ENCODE measurements at places on chromosomes 6 and 20.

DNA sequence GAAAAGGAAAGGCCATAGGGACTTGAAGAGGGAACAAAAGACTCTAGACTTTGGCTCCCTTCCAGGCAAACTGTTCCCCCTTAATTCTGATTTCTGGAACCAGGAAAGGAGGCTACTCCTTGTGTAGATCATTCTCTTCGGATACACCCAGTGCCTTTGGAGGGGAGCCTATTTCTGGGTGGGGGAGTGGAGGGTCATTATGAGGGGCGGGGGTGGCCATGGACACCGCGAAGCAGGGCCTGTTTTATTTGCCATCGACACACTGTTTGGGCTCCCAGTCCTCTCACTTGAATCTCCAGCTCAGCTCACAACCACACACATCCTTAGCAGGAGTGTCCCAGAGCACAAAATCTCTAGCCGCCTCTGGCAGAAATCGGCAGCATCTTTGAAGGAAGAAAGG, 132.3 kb downstream of the PXDC1 start:
- DNase-seq, result no peak

DNA sequence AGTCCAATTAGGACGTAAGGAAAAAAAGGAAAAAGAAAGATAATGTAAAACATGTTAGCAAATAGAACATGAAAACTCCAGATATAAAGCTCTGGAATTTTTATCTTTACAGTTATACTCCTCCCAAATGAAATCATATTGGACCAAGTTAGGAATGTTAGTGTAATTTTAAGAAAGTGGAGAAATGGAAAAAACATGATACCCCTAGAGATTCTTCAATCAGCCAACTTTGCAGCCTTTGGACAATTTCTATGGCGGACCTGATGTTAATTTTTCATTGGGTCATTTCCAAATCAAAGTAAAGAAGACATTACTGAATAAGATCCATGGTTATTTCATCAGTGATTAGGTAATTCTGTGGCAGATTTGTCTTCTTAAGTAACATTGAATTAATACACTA, 748.7 kb downstream of the RFPL4B start:
- DNase-seq, result no peak

GRCh38 chr6:112979830-112980229, 632.7 kb downstream of the RFPL4B start:
- DNase-seq, result no peak

DNA sequence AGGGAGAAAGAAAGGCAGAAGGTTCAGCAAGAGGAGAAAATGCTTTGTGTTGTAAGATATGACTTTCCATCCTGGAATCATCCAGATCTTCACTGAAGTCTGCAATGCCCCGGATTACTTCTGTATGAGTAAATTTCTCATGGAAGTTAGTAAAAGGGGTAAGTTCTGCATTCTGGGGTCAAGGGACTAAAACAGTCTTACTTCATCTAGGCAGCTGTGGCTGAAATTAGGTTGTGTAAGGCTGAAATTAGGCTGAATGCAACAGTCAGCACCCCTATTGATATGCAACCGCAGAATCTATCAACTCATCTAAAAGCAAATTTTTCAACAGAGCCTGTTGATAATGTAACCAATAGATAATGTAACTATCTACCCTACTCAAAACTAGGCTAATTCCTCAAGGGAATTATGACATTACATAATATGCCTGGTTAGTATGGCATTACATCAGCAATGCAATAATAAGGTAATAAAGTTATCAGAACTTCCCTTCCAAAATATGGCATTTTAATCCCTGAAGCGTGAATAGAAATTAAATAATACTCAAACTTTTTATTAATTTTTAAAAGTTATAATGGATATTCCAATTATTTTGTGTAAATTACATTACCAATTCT, 671.7 kb upstream of the CITED2 start:
- DNase-seq, result no peak

- no peak for DNase-seq
Measured at GRCh38 chr6:161137839-161138542, 135.9 kb downstream of the AGPAT4 start.

GRCh38 chr6:49004801-49005200, 458.3 kb downstream of the MMUT start:
- DNase-seq, result no peak

Data from stimulated activated CD4-positive, alpha-beta T cell treated with anti-CD3 and anti-CD28 coated beads, Interleukin-4, amount 100 ng/mL, for 1 hour (primary cell).